ENCODE measurements at places on chromosomes 3 and 15.

- DNase-seq = peak; percentile 28
Observed at GRCh38 chr3:183502237-183503181, 53.0 kb downstream of the KLHL6 start.

DNA sequence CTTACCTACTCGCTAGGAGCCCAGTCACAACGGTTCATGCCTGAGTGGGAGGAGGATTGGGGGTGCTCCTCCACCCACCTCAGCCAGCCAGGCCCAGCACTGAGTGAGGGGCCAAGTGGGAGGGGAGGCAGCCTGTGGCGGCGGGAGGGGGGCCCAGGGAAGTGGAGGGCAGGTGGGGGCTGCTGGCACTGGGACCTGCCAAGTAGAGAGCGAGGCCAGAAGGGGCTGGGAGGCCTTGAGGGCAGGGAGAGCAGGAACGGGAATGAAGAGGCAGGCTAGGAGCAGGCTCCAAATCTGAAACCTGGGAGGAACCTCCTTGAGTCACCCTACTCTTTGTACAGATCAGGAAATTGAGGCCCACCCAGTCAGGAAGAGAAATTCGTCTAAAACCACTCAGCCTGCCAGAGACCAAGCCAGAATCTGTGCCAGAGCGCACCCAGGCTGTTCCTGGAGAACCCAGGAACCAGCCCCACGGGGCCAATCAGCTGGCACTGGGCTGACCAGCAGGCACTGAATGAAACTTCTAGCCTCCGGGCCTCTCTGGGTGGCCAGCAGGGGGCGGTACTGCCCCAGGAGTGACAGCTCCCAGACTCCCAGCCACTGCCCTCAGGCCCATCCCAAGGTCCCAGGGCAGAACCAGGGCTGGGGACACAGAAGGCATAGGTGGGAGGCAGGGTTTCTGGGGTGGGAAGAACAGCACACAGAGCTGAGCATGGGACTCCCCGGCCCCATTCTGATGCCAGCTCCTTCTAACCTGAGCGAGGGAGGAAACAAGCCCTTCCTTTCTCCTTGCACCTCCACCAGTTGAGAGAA lies 14.8 kb upstream of the CYP11A1 start:
- DNase-seq = peak; percentile 86

DNA sequence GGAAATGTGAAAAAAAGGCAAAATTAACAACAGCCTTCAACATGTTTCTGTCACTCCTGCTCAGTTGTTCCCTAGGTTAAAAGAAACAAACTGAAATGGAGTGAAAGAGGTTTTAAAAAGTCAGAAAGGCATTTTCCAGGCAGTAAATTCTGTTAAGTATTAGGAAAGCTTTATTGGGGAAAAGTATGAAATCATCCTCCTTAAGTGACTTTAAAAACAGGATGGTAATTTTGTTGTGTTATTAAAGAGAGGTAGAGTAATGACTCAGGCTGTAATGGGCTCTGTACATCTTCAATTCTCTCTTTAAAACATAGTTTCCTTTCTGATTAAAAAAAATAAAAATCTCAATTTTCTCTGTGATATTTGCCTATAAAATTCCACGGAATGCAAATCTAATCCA lies 81.1 kb downstream of the OTOL1 start:
- DNase-seq = no peak

- DNase-seq = no peak
Observed at GRCh38 chr3:62480056-62480455, 106.7 kb upstream of the FEZF2 start.

- DNase-seq = no peak
Observed at GRCh38 chr3:4751029-4751501, 228.2 kb upstream of the BHLHE40 start.

DNA sequence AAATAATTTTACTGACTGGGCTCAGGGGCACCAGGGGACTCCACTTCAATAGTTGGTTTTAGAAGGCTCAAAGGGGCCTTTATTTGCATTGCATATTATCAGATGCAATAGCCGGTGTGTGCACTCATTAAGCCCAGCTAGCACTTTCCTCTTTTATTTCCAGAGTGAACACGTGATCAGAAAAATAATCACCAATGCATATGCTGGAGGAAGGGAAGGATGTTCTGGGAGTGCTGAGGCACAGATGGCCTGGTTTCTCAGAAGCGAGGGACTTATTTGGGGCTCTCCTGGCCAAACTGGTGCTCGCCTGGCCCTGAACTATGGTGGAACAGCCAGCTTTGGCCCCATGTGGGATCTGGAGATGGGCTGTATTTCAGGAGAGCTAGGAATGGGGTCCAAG lies 60.4 kb upstream of the SEC13 start:
- no peak for DNase-seq

GRCh38 chr15:39908186-39908585 lies 11.9 kb downstream of the GPR176 start:
- peak; percentile 96 for DNase-seq

DNA sequence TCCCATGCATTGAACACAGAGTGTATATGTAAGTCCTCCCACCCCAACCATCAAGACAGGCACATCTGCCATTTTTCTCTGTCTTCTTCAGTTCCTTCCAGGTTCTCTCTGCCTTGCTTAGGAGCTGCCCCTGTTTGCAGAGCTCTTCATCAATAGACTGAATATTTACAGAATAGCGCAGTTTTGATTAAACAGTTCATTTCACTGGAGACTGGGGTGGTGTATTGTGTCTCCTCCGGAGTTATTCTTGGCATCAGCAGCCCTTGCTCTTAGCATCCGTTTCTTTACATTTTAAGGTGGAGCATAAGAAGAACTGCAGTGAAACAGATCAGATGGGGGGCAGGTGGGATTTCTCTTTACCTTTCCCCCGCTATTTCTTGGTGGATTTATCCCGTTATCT lies 87.7 kb downstream of the LIPC start:
- no peak for DNase-seq

DNA sequence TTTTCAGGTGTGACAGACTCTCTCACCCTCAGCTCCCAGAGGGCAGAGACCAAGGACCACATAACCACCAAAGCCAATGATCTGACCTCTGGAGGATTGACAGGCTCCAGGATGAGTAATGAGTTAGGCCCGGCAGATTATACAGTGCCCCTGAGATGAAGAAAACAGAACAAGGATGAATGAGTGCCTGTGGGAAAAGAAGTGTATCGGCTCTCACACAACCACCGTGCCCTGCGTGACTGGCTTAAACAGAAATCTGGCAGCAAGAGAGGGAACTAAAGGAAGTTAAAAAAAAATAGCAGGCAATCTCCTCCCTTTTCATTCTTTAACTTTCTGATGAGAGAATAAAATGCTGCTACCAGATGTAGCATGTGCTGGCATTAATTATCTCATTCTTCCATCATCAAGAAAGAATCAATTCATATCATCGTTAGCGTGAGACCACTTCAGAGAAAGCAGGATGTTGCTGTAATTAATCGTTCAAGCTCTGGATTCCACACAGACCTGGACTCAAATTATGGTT lies 227.5 kb upstream of the COL8A1 start:
- peak; percentile 98 for DNase-seq

- no peak for DNase-seq
Observed at GRCh38 chr3:126117786-126118185, 33.9 kb upstream of the SLC41A3 start.

DNA sequence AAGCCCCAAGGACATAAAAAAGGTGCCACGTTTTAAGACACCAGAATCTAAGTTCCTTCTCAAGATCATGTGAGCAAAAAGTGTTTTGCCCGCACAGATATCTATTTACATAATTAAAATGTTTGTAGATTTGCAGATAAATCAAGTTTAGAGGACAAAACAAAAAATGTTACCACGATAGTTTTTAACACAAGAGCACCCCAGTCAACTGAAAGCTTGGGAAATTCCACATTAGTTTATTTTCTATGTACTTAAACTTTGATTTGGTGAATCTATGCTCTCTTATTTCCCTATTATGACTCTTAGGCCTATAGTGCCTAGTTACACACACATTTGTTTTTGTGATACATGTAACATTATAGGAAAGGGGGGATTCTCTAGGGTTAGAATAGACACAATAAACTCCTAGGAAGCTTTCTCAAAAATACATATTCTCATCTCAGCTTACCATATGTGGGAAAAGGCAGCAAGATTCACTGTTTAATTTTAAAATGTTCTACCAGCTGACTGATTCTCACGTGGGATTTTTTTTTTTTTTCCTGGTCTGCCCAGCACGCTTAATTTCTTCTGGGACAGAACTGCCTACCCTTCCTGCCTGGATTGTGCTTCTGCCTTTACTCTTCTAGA lies 8.4 kb upstream of the LEKR1 start:
- no peak for DNase-seq

DNA sequence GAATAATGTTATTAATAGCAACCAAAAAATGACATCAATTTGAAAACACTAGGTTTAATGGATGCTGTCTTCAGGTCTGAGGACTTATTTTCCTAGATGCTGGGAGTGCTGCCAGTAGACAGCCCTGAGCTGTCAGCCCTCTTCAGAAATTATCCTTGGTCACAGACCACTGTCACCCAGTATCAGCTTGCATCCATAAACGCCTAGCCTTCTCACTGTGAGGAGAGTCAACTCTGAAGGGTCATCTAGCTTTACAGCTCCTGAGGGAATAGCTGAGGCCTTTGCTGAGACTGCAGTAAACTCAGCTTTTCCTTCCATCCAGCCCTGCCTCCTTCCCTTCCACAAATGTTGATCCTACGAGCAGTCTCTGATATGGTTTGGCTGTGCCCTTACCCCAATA lies 19.4 kb upstream of the MNS1 start:
- peak; percentile 19 for DNase-seq

- peak; percentile 51 for DNase-seq
Observed at GRCh38 chr15:58758141-58758540, 8.6 kb upstream of the ADAM10 start.

- DNase-seq = no peak
Observed at GRCh38 chr3:56355570-56356185, 112.6 kb downstream of the ERC2 start.

DNA sequence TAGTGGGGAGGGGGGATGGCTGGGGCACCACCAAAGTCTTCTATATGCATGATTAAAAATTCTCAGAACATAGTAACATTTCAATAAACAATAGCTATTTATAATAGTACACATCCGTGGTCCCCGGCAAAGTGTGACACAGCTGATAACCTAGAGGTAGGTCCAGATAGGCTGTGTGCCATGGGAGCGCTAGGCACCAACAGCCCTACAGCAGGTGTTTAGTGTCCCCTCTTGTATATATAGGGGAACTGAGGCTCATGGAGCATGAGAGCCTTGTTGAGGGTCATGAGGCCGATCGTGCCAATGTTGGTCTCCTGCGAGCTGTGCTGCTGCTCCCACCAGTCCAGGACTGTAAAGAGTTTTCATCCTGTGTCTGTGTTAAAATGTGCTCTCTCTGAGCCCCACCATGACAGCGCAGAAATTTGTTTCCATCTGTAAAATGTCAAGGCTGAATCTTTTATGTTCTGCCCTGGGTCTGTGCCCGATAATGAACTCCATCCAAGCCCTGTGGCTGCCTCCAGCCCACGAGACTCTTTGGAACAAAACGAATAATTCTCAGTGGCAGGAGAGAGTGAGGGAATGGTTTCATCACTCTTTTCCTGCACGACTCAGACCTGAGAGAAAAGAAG lies 14.5 kb downstream of the TMEM158 start:
- peak; percentile 18 for DNase-seq

GRCh38 chr3:109275702-109276293 lies 40.5 kb downstream of the DPPA2 start:
- DNase-seq = peak; percentile 24

GRCh38 chr15:60346077-60346476 lies 51.7 kb downstream of the ANXA2 start:
- DNase-seq = no peak

DNA sequence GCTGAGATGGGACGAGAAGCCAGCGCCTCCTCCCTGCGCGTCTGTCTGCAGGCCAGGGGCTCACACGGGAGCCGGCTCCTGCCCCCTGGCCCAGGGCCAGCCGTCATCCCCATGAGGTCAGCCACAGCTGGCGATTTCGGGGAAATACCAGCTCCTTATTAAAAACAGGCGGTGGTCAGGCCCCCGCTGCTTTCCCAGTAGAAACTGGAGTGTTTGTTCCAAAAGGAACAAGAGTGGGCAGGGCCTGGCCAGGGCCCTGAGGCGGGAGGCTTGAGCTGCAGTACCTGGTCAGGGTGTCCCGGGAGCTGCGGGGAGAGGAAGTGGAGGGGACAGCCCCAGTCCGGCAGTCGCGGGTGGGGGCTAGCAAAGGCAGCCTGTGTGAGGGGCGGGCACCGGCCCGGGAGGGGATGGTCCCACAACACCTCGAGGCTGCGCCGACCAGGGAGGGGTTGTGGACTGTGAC lies 17.8 kb downstream of the MYL3 start:
- peak; percentile 83 for DNase-seq
